Activated CD8-positive, alpha-beta memory T cell treated with anti-CD3 and anti-CD28 coated beads, Interleukin-2, amount 50 U/mL, for 4 hours (primary cell): ENCODE measurements at places on chromosomes 2 and 18.

DNA sequence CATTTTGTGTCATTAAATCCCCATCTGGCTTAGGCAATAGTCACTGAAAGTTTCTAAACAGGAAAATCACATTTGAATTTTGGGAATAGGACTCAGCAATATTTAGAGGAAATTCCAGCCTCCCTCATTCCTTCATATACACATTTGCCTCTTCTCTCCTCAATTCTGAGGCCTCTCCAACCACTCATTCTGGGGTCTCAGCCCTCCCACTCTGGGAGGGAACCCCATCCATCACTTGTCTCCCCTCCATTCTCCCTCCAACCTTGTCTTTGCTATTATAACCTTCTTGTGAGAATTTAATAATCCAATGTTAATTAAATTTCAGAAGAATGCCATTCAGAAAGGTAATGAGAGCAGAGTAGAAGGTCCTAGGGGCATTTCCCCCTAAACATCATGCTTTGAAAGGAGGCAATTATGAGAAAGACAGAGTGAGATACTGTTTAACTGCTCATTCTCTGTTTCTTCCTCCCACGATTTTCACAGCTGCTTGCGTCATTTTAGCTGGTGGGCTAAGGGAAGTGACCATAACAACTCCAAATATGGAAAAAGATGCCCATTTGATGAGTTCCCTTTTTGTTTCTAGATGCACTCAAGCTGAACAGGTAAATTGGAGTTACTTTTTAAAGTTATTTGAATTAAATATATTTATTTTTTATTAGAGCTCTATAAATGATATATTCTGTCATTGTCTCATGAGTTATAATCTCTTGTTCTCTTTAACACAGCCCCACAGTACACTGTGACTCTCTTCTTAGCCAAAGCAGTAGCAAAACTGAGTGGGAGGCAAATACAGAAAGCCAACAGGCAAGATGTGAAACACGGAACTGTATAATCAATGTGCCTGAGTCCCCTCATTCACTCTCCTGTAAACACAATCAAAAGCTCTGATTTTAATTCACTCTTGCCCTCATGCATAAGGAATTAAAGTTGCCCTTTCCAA, 135.1 kb downstream of the DLGAP1 start:
- no peak for DNase-seq

- no peak for DNase-seq
Measured at GRCh38 chr2:15935189-15935588, 5.2 kb upstream of the MYCN start.

DNA sequence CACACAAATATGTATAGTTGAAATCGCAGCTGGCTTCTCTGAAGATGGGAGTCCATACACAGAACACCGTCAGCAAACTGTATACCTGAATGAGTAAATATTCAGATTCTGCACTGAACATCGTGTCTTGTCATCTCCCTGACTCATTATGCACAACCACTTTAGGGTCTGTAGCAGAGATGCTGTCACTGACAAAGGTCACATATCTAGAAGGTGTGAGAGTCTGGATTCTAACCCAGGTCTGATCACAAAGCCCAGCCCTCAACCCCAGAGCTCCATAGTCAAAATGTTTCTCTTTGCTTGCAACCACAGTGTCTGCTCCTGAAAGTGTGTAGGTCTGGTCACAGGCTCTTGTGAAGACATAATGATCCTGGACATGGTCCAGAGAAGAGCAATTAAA, 78.3 kb upstream of the PAX8 start:
- no peak for DNase-seq

DNA sequence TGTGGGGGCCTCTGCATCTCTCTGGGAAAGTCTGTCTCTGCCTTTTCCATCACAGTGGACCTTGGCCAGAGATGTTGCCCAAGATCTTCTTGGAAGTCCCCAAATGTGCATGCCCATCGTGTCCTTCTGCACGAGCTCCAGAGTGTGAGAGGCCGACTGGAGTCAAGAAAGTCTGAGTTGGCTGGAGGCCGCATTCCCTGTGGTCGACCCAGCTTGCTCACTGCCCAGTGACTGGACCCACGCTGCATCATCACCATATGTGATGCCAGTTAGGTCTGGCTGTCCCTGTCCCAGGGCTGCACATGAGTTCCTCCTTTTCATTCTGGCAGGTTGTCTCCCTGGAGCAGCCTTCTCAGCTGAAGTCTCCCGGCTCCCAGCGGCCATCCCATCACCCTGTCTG, 93.8 kb downstream of the ARL4C start:
- DNase-seq = no peak

GRCh38 chr2:167345559-167345958, 457.3 kb downstream of the XIRP2 start:
- DNase-seq = no peak

- DNase-seq = no peak
Measured at GRCh38 chr2:203804070-203804469, 63.5 kb upstream of the CTLA4 start.

GRCh38 chr2:200302940-200303727, 3.4 kb upstream of the SPATS2L start:
- DNase-seq = no peak

- DNase-seq = no peak
Measured at GRCh38 chr2:216286616-216287231, 85.6 kb downstream of the MARCHF4 start.

DNA sequence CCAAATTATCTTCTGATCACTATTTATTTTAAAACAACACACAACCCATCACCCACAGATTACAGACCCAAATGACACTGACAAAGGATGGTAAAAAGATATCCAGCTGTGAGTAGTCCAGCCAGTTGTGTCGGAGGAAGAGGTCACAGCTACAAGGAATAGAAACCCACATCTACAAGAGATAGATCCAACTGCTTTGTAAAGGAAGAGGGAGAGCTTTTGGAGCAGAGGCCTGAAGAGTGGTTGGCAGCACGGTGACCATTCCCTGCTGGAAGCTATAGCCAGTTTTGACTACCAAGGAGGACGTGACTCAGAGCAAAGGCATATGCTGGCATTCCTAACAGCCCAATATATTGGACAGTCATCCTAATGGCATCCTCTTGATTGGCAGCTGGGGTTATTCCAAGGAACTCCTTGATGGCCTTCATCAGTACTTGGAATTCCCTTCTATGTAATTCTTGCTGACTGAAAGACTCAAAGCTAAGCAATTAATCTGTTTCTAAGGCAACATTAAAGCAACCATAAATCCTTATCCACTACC, 17.1 kb downstream of the SLC8A1 start:
- no peak for DNase-seq

- no peak for DNase-seq
Measured at GRCh38 chr2:71667256-71668182, 214.2 kb downstream of the DYSF start.

- DNase-seq = no peak
Measured at GRCh38 chr18:12882453-12883371, 1.3 kb downstream of the PTPN2 start.

DNA sequence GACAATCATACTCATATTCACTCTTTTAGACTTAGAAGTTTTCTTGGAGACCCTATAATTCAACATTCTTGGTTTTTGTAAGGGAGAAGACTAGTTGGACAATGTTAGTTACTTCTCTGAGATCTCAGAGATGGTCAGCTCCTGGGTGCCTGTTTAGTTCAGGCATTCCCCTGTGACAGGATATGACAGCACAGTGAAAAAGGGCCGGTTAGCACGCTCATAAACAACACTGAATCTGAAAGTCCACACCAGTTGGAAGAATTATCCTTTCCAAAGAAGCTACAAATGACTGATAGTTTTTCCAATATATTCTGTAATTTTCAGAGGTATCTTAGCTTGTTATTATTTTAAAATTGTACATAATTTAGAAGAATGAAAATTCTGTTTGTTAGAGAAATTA, 75.7 kb downstream of the ADAM23 start:
- DNase-seq = no peak

DNA sequence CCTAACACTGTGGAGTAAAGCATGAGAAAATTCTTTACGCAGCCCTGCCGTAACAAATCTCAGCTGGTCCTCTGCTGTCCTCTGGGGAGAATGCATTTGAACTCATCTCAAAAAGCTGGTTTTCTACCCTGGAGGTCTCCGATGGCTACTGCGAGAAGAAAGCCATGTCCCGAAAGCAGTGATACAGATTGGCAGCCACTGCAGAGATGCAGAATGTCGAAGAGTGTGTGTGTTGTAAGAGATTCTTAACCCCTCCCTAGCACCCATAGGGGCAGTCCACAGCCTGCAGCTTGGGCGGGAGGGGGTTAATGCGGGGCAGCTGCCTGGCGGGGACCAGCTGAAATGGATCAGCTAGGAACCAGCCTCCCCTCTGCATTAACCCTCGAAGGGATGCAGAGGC, 235.9 kb downstream of the ZNF516 start:
- DNase-seq = no peak

- DNase-seq = no peak
Measured at GRCh38 chr2:222548992-222549391, 106.9 kb downstream of the FARSB start.

DNA sequence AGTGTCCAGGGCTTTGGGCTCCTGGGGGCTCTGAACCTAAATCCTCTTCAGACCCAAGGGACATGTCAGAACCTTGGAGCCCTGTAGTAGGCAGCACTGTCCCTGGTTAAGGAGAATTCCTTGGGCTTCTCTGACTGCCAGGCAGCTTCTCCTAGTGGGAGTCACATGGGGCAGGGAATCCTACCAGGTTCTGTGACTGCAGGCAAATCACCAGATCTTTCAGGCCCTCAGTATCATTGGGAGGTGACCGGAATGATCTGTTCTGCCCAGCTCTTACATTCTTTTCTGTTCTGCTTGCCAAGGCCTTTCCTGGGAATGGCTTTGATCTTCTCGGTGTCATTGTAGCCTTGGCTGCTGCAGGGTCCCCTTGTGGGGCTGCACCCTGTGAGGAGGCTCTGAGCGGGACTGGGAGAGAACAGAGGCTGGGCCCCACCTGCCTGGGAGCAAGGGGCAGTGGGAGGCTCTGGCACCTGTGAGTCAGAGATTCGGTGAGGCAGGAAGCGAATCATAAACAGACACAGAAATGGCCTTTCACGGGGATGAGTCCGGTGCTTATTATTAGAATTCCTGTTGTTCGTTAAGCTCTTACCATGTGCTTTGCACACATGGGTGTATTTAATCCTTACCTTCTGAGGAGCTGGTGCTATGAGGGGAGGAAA, 14.1 kb downstream of the CEP68 start:
- no peak for DNase-seq

- no peak for DNase-seq
Measured at GRCh38 chr2:237742191-237742590, 56.4 kb upstream of the RBM44 start.

GRCh38 chr2:151853070-151853758, 25.0 kb upstream of the ARL5A start:
- DNase-seq = no peak

DNA sequence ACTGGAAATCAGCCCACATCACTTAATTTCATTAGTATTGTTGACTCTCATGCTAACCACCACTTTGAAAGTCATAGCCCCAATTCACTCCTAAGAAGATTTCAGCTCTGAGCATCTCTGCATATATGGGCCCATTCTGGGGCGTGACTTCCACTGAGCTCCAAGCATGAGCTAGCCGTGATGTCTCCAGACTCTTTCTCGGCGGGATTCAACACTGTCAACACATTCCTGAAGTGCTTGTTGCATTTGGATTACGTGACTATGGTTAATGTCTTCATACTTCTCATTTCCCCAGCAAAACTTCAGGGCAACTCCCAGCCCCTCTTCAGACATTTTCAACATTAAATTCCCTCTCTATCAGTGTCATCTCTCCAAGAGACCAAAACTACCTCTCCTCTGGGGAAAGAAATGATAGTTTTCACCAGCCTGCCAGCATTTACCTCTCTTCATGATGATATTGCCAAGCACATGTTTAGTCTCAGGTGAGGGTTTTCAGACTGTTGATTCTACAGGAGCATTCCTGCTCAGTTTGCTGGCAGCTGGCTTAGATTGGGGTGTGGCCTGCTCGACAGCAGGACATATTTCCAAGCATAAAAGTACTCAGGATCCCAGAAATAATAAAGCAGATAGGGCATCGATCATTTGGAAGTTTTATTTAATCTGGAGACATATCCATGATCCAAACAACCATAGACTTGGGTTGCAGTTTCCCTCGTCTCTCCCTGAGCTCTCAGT, 81.7 kb downstream of the FEZ2 start:
- no peak for DNase-seq

DNA sequence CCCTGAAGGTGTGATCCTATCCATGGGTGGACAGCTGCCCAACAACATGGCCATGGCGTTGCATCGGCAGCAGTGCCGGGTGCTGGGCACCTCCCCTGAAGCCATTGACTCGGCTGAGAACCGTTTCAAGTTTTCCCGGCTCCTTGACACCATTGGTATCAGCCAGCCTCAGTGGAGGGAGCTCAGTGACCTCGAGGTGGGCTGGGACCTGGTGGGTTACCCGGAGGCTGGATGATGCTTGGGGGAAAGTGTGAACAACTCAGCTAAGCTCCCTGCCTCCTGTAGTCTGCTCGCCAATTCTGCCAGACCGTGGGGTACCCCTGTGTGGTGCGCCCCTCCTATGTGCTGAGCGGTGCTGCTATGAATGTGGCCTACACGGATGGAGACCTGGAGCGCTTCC, 16.2 kb downstream of the CAD start:
- DNase-seq = no peak

GRCh38 chr2:154193246-154193645, 321.5 kb downstream of the GALNT13 start:
- DNase-seq = no peak

GRCh38 chr2:166725927-166726924, 162.1 kb upstream of the XIRP2 start:
- DNase-seq = no peak
